RKO (cell line): ENCODE measurements at places on chromosomes 2 and 18.

- no peak for DNase-seq
Observed at GRCh38 chr2:163778045-163778781, 42.4 kb upstream of the FIGN start.

DNA sequence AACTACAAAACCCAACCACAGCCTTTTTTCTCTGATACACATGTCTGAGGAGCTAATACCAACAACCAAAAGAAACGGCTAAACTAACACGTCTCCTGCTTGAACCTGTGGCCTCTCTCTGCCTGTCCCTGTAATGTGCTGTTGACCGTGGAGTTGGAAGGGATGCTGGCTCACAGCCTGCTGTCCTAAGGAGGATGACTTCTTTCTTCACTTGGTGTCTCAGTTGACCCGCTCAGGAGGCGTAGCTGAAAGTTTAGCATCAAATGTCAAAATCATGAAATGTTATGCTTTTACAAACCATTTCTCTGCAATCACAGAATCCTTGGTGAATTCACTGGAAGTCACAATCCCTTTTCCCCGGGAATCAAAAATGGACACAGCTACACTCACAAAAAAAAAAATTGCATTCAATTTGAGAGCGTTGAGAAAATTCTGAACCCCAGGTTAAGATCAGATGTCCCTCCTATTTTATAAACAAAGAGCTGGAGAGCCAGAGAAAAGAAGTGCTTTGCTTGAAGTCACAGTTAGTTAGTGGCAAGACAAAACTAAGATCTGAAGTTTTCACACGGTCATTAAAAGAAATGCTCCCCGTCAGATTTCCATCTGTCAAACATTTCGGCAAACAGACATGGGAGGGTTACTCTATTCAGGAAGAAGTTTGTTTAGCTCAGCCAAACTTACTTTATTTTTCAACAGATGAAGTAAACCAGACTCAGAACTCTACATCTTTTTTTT is 74.3 kb downstream of the IRS1 start:
- no peak for DNase-seq

- DNase-seq: no peak
Observed at GRCh38 chr2:110818767-110819481, 86.6 kb downstream of the ACOXL start.

DNA sequence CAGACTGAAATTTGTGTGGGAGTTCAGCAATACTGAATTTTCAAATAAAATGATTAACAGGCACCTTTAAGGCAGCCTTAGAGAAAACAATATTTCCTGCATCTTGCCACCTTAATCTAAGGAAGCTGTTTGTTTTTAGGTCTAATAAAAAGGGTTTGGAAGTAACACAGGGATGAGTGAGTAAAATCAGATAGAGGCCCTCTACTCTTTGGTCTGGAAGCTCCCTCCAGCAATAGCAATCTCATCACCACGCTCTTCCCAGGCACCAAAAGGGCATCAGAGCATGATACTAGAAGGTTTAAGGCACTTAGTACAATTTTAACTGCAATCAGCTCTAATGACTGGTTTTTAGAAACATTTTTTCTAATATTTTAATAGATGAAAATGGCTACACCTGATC is 155.6 kb downstream of the VWC2L start:
- no peak for DNase-seq

DNA sequence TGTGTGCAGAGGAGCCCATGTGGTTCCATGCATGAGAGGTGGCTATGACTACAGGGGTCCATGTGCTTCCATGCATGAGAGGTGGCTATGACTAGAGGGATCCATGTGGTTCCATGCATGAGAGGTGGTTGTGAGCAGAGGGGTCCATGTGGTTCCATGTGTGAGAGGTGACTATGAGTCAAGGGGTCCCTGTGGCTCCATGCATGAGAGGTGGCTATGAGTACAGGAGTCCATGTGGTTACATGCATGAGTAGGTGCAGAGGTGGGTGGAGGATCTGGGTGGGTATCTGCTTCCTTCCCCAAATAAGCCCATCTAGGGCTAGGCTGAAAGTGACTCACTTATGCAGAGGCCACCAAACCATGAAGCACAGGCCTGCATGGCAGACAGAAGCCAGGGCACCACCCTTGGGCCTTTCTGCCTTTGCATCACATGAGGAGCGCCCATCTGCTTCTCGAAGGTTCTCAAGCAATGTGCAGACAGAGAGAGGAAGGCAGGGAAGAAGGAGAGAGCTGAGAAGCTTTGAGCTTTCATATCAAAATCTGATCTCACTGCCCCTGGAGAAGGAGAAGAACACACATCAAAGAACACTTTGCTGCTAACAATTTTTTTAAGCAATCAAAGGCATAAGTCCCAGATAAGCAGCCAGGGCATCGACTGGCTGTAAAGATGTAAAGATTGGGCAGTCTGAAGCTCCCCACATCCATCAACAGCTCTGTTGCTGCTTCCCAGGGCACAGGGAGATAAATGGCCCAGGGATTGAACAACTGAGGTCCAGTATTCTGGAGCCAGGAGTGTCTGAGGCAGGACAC is 137.6 kb downstream of the TNS1 start:
- no peak for DNase-seq

- DNase-seq: no peak
Observed at GRCh38 chr18:74155276-74155675, 7.0 kb downstream of the TIMM21 start.

GRCh38 chr2:52563151-52563550 is 1204.5 kb upstream of the CHAC2 start:
- DNase-seq: no peak

- no peak for DNase-seq
Observed at GRCh38 chr18:27887711-27888495, 289.0 kb downstream of the CDH2 start.

- no peak for DNase-seq
Observed at GRCh38 chr2:70514612-70515055, 39.0 kb downstream of the TGFA start.

DNA sequence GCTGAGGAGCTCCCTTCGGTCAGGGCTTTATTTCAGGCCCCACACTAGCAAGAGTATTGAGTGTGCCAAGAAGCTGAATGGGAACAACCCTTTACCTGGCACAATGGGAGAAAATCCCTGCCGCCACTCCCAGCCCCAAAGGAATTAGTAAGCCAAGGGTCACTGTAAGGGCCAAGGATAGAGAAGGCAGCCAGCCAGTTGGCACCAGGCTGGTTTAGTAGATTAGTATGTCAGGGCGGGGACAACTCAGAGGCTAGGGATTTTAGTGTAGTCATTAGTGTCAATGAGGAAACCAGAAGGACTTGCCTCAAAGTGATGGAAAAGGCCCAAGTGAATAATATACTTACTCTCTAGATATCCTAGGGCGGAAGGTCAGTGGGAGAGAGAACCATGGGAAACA is 34.9 kb upstream of the CYP26B1 start:
- no peak for DNase-seq

DNA sequence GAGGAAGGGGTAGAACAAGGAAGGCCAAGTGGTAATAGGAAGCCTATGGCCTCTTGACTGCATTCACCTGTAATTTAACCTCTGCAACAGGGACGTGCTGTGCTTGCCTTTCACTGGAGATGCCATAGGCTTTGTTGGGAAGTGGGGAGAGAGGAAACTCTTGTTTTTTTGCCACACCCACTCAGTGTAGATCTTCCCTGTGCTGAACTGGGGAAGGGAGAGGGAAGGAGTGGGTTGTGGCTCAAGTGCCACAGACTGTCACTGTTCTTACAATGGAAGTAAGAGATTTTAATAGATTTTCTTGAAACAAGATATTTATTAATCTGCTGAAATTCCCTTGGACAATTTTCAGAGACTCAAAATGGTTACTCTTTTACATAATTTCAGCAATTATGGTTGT is 127.3 kb downstream of the FAM210A start:
- no peak for DNase-seq

DNA sequence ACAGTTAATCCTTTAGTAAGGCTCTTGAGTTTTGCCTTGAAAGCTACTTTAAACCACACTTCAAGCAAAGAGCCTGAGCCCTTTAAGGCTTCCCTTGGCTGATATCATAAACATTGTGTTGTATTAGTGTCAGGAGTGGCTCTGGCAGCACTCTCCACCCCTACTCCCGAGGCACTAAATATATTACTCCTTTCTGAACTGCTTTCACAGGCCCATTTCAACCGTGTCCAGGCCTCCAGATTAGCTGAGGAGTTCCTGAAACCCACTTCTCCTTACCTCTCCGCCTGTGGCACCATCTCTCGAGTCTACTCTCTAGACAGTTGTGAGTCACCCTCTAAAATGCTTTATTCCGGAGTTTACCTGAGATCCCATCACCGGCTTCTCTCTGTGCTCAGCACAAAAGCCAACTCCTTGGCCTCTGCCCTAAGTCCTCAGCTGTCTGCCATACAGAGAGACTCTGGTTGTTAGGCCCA is 14.4 kb upstream of the STON1 start:
- DNase-seq: no peak

- no peak for DNase-seq
Observed at GRCh38 chr18:48997681-48997984, 46.9 kb upstream of the SMAD7 start.

- no peak for DNase-seq
Observed at GRCh38 chr18:23992089-23992940, 22.2 kb upstream of the TTC39C start.

DNA sequence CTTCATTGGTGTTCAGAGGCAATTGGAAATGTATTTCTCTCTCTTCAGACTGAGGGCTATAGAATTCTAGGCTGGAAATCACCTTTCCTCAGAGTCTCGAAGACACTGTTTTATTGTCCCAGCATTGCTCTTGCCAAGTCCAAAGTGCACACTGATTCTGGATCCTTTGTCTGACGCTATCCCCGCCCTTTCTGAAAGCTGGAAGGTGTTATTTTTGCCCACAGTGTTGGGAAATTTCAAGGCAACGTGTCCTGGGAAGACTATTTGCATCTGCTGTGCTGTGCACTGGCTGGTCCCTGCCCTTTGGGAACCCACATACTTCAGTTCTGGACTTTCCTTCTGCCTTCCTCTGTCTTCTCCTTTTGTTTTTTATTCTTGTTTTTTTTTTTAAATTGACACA is 190.8 kb downstream of the SH3BP4 start:
- no peak for DNase-seq

GRCh38 chr2:105843476-105844374 is 99.0 kb downstream of the NCK2 start:
- no peak for DNase-seq

DNA sequence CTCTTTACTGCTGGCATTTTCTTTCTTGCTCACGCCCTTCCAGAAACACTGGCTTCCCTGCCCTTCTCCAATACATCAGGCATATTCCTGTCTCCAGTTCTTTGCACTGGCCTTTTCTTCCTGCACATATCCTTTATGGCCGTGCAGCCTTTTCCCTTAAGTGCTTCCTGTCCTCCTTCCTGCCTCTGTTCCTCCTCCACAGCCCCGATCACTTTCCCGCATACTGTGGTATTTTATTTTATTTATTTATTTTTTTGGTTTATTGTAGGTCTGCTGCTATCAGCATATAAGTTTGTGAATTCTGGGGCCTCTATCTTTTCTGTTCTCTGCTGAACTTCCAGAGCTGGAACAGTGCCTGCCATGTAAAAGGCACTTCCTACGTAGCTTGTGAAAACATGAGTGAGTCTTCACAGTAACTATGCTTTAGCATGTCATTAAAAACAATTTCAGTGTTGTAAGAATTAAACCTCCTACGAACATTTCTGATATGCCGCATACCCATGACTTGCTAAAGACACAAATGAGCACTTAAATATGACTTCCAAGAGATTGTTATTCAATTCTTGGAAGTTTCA is 289.1 kb downstream of the TRIB2 start:
- no peak for DNase-seq

GRCh38 chr2:136375017-136375901 is 257.3 kb upstream of the CXCR4 start:
- DNase-seq: no peak

- no peak for DNase-seq
Observed at GRCh38 chr2:197322724-197323720, 12.4 kb upstream of the ANKRD44 start.

DNA sequence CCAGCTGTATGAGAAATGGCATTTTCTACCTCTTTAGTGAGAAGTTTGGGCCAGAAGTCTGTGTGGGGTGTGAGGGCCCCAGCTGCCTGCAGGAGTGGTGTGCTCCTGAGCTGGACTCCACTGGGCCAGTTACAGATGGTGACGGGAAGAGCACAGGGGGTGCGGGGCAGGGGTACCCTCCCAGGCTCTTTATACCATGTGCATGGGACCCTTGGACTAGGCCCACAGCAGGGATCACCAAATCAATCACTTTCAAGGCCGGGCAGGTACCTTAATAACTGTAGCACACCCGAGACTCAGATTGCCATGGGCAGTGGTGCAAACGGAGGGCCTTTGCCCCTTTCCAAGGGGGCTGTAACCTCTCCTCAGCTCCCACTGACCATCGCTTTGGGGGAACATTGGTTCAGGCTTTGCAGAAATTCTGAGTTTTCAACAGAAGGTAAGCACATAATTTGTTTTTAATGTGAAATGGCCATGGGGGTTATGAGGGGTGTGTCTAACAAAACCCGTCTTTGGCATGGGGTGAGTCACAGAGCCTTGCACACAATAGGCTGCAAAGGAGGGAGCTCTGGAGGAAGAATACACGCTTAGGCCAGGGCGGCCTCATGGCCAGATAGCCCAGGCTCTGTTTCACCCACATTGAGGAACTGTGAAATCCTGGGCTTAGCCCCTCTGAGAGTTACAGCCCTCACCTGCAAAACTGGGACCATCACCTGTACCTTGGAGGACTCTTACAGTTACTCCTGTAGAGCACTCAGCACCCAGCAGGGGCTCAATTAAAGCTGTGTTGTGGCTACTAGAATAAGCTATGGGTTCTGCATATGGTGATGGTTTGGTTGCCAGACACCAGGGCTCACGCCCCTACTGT is 141.0 kb upstream of the BCL2L11 start:
- DNase-seq: no peak

DNA sequence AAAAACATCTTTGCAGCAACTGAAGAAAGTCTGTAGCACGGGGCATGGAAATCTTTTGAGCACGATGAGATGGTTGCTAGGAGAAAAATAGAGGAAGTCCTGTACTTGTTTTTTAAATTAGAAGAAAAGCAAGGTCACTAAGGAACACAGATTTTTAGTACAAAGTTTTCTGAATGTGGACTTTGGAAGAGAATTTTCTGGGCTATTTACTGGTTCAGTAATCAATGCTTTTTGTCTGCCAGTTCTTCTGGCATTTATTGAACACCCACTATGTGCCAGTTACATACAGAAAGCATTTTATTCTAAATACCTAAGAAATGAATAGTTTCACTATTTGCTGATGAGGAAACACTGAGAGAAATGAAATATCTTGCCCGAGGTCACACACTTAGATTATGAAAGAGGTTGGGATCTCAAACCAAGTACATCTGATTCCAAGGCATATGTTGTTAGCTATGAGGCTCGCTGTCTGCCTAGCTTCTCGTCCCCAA is 15.6 kb upstream of the MAP3K20 start:
- no peak for DNase-seq

- no peak for DNase-seq
Observed at GRCh38 chr18:75130591-75131328, 78.2 kb downstream of the PTGR3 start.

- DNase-seq: peak; percentile 68
Observed at GRCh38 chr18:11850821-11851145, 430 bp upstream of the CHMP1B start.
